ENCODE measurements at places on chromosomes 5 and 9. TPM values are rescaled to one million over a fixed set of nuclear protein-coding genes. Genes with fewer than 3 reads are reported as not detected.

DNA sequence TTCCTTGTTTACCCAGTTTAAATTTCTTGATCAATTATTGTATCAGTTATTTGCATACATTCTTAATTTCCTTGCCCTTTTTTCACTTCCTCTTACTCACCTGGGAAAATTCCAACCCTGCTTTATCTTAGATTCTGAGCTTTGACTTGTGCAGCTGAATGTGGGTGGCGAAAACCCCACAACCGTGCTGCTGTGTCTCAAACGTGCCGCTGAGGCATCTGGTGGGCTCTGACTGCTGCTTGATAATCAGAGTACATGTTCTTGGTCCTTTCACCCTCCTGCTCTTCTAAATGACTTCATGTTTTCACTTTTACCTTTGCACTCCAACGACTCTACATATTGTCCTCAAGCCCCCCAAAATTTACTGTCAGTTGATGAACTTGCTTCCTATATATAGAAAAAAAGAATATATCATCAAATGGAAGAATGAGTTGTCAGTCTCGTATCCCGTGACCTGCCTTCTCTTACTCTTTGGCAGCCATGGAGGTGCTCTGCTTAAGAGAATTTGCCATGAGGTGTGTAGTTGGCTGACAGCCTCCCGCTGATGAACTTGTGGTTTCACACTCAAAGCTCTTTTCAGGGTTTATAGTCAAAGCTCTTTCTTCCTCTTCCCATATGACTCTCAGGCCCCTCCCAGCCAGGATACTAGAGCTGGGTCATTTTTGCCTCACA, 14.0 kb upstream of the JAK2 start:
- DNase-seq: no peak

DNA sequence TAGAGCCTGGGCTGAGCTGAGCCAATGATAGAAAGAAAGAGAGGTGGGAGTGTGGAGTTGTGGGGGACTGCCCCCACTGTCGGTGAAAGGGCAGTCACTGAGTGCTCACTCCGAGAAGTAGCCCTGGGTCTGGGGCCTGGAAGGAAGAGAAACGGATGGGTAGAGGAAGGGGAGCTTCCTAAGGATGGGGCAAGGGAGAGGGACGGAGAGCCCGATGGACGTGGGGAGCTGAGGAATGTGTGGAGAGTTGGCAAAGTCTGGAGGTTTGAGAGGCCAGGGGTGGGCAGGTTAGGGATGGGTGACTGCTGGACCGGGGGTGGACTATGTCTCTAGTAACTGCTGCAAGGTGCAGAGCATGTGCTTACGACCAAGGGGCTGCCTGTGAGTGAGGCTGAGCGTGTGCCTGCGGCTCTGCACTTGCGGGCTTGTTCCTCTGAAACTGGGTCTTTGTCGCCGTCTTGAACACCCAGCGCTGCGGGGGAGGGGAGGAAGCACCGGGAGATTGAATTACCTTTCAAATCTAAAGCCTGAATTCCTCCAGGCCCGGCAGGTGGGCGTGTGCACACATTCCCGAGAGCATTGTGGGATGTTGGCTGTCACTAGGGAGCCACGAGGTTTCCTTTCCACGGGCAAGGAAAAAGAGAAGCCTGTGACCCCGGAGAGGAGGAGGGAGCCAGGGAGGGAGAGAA, 76.4 kb upstream of the ARAP3 start:
- no peak for DNase-seq

- no peak for DNase-seq
Observed at GRCh38 chr5:155729684-155730059, 597.3 kb upstream of the SGCD start.

DNA sequence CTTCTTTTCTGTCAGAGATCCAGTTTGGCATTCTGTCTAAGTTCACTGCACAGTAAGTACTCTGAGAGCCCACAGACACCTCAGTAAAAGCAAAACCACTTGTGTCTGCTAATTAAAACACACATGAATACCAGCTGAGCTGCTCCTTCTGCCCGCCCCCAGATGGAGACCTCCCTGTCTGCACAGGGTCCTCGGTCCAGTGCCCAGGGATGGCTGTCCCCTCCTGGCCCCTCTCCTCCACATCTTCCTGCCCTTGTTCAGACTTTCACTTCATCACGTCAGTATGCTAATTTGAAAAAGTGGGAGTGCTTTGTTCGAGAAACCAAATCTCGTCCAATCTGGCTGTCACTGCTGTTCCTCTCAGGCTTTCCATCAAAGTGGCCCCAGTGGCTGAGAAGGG, 43.5 kb downstream of the LIX1 start:
- no peak for DNase-seq

Gene PDE8B
- total RNA-seq: 5.3 TPM

DNA sequence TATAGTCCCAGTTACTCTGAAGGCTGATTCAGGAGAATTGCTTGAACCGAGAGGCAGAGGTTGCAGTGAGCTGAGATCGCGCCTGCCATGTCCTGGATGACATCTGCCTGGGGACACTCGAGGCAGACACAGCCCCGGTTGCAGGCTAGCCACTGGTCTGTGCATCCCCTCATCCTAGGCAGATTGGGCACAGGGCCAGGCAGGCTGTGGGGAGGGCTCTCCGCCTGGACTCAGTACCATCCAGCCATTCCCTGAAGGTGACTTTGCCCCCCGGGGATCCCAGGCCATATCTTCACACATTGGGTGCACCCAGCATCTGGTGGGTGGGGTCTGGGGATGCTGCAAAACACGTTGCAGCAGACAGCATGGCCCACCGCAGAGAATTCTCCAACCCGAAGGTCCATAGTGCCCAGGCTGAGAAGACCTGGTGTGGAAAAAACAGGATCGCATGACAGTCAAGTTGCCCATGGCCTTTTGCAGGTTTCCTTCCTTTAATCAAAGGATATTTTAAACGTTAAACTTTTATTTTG, 50.9 kb upstream of the SUSD3 start:
- DNase-seq: no peak

GRCh38 chr5:68845131-68845530, 248.7 kb upstream of the SLC30A5 start:
- DNase-seq: no peak

Gene PCDHGB7
- total RNA-seq: 7.6 TPM

- no peak for DNase-seq
Observed at GRCh38 chr9:34384368-34385165, 7.9 kb upstream of the MYORG start.

DNA sequence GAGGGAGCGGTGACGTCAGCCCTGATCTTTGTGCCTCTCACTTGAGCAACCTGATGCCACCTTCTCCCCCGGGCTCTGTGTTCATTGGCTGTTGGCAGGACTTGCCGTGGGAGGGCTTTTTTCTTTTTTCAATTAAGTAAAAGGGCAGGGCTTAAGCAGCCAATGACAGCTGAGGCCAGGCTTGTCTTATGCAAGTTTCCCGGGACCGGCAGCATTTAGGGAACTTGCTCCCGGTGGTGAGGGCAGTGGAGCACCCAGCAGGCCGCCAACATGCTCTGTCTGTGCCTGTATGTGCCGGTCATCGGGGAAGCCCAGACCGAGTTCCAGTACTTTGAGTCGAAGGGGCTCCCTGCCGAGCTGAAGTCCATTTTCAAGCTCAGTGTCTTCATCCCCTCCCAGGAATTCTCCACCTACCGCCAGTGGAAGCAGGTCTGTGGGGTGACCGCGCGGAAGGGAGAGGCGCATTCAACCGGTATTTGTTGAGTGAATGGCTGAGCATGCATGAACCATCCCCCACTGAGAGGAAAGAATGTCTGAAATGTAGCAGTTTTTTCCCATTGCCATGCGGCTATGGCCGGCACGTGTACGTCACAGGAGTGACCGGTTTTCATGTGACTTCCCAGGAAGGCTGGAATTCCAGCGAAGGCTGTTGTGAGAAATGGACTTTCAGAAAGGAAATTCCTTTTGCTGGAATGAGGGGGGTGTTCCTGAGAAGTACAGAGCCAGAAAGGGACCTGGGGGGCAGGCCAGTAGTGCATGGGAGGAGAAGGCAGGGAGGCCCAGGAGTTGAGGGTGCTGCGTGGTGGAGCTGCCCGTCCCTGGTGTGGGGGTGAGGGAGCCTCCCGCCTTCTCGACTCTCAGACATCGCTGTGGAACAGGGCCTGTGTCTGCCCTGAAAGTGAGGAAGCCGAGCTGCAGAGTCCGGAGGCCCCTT, 29.0 kb downstream of the PTGES2 start:
- DNase-seq: peak; percentile 87

GRCh38 chr5:166338801-166339200, 1952.6 kb upstream of the WWC1 start:
- DNase-seq: no peak

GRCh38 chr9:14400658-14400995, 86.7 kb upstream of the NFIB start:
- DNase-seq: peak; percentile 77

Gene CFAP90
- total RNA-seq: not detected
